ENCODE measurements at places on chromosomes 1 and 21.
A peak's percentile ranks its signal among the peaks of the same experiment; 100 is the strongest.

- DNase-seq: no peak
Observed at GRCh38 chr21:45516071-45516670, 26.1 kb downstream of the SLC19A1 start.

DNA sequence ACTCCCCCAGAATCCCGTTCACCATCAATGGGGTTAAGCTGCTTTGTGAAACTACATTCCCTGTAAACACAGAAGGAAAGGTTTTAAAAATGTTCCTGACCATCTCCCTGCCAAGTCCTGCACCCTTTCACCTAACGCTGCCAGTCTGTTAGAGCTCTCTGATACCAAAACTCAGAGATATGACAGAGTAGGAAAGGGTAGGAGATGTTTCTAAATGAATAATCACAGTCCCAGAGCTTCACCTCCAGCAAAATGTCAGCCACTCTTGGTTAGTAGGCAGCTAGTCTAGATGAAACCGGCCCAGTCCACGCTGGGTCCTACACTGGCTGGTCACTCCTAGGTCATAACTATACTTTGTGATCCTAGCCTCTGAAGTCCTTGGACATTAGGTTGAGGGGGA is 26.7 kb downstream of the SLAMF6 start:
- no peak for DNase-seq

GRCh38 chr1:84370831-84371394 is 27.4 kb upstream of the DNASE2B start:
- DNase-seq: peak; percentile 84

- no peak for DNase-seq
Observed at GRCh38 chr1:70707214-70707613, 296.1 kb downstream of the CTH start.

- no peak for DNase-seq
Observed at GRCh38 chr1:14111121-14111520, 411.1 kb downstream of the PRDM2 start.

- no peak for DNase-seq
Observed at GRCh38 chr1:30273021-30273325, 450.4 kb downstream of the MATN1 start.

DNA sequence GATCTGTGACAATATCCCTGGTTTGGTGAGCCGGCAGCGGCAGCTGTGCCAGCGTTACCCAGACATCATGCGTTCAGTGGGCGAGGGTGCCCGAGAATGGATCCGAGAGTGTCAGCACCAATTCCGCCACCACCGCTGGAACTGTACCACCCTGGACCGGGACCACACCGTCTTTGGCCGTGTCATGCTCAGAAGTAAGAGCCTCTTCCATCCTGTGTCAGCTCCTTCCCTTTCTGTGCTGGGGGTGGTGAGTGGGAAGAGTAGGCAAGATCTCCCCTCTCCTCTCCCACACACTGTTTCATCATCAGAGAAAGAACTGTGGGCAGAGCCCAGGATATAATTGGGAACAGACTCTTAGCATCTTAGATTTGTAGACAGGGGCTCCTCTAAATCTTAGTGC is 6.1 kb downstream of the WNT2B start:
- DNase-seq: no peak

DNA sequence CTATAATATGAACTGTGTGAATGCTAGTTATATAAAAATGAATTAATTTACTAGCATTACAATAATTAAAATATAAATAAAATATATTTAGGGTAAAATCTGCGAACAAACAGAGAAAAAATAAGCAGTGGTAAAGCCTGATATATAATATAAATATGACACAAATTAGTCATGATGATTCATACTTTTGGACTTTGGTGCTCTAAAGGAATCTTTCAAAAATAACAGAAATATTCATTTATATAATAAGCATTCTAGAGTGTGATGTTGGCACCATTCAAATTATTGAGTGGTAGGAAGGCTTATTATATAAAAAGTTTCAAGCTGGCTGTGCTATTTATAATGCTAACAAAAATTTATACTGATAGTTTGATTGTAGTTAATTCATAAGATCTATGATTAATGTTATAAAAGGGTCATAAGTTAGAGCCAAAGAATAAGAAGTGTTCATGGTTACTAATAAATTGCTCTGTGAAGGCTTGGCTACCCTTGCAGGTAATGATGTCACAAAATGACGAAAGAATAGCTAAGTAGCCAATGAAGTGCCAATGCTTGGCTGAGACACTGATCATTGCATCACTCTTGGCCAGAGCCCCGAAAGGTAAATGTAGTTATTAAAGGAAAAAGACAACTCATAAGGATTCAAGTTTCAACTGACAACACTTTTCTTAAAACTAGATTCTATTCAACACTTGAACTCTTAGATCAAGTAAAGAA is 108.7 kb downstream of the USH2A start:
- no peak for DNase-seq

DNA sequence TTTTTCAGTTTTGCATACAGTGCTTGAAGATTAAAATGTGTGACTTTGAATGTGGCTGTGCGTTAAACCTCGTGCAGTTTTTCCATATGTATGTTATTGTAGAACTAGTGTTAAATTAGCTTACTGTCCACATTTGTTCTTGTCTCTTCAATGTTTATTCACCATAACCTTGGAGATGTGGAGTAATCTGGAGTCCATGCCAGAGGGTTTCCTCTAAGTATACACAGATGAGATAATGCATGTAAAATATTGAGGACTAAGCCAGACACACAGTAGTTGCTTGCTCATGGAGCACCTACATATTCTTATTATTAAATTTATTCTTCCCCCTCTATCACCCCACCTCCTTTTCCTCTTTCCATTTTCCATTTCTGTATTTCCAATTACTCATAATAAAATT is 7.7 kb upstream of the GIPC2 start:
- DNase-seq: peak; percentile 29

DNA sequence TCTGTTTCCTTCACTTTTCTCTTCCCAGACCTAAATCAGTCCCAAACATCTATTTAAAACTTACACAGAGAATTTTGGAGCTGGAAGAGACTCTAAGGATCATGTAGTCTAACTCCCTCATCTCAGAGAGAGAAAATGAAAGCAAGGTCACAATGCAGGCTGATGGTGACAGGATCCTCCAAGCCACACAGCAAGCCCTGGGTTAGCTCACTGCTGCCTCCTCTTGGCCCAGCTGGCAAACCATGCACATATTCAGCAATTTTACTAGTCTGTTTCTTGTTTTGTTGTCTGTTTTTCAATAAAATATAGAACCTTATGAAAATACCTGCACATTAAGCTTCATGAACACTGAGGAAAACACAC is 27.7 kb upstream of the LY9 start:
- peak; percentile 3 for DNase-seq

- peak; percentile 25 for DNase-seq
Observed at GRCh38 chr1:205199090-205199930, 12.2 kb downstream of the DSTYK start.

- DNase-seq: no peak
Observed at GRCh38 chr1:108041360-108042142, 76.6 kb upstream of the VAV3 start.

DNA sequence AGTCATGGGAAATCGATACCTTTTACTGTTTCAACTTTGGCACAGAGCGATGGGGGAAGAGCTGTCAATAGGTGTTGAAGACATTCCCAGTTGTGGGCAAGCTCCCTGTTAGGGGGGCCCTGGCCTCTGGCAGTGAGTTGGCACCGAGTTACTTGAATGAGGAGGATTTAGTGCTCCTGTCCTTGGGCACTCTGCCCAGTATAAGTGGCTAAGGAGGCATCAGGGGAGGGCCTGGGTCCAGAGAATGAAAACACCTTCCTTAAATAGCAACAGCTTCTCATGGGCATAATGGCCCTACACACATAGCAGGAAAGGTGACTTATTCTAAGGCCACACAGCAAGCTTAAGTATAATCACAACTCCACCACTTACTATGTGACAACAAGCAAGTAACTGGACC is 664.4 kb downstream of the PTPRU start:
- no peak for DNase-seq

DNA sequence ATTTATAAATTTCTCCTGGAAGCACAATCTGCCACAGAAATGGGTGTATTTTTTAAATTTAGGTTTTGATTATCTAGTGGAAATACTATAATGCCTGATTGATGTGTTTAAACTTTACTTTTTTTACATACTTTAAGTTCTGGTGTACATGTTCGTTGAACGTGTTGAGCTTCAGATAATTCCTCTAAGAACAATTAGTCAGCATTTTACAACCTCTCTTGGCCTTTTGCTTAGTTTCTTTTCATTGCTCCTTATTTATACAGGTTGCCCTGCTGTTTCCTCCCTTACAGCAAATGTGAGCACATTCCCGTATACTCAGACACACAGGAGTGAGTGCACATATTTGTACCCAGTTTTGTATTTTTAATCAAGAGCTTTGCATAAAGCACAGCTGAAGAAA is 1038.9 kb downstream of the BRINP3 start:
- no peak for DNase-seq

- peak; percentile 25 for DNase-seq
Observed at GRCh38 chr1:25610822-25611630, 5.6 kb upstream of the MAN1C1 start.

- DNase-seq: no peak
Observed at GRCh38 chr1:153795934-153796785, 21.0 kb downstream of the SLC27A3 start.

DNA sequence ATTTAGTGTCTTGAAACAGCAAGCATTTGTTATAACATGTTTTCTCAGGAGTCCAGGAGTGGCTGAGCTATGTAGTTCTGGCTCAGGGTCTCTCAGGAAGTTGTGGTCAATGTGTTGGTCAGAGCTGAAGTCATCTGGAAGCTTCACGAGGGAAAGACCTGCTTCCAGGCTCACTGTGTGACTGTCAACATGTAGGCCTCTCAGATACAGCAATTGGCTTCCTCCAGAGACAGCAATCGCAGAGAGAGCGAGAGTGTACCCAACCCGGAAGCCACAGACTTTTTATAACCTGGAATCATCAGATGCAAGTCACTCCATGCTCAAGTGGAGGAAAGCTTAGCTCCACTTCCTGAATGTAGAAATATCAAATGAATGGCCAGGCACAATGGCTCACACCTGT is 40.9 kb downstream of the TNFRSF9 start:
- DNase-seq: peak; percentile 47

DNA sequence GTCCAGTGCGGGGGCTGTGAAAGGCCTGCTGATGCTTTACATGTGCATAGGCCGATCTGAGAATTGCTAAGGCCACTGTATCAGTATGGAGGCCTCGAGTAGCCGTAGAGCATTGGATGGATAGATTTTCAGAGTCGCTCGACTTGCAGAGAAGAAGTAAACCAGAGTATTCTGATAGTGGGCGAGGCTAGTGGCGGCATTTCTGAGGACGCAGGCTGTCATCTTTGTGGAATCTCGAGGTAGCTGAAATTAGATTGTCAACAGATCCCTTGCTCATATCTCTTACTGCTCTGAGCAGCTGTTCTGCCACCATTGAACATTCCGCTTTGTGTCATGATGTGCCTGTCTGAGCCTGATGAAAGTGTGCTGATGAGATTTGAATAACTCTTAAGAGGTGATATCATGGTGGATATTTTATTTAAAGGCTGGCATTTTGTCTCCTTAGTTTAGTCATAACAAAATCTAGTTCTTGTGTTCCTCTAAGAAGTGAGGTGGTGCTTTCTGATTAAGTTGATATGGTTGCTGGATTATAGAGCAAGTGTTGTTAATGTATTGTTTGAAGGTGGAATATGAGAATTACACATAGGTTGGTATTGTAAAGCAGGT is 1.5 kb downstream of the KIF1B start:
- DNase-seq: no peak

- no peak for DNase-seq
Observed at GRCh38 chr1:38297246-38297645, 250.7 kb upstream of the POU3F1 start.

DNA sequence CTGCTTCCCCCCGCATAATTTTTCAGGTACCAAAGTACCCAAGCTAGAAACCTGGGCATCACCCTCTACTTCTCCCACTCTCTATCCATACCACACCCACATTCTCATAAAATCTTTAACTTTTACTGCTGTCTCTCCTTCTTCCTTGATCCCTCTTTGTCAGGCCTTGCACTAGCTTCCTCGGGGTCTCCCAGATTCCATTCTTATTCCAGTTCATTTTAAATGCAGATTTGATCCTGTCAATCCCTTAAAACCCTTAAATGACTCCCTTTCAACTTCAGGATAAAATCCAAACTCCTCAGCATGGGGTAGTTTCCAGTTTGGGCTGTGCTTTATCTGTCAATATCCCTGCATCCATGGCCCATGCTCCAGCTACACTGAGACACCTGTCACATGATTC is 343.5 kb downstream of the PBX1 start:
- no peak for DNase-seq

DNA sequence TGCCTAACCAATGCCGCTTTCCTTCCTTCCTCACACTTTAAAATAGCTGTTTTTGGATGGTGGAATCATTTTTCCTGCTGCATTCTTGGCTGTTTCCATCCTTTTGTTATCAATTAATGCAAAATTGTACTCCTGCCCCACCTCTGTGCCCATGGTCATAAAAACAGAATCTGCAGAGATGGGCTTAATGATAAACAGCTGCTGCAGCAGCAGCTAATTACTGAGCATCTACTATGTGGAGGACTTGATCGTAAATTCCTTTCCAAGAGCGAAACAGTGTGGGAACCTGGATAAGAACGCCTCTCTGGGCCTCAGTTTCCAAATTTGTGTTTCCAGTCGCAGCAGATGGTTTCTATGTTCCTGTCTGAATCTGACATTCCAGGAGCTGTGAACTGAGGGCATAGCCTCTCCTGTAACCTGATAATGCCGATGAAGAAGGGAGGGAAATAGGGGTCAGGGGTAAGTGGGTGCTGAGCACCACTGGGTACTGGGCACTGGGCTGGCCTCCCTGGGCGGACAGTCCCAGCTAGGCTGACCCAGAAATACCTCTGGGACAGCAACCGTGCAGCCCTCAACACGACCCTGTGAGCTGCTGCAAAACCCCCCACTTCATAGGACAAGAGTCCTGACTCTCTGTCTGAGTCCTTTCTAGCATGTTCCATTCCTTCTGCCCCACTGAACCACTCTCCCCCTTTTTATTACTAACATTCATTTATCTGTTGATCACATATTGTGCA is 121.7 kb downstream of the DMRTB1 start:
- DNase-seq: peak; percentile 33

- DNase-seq: no peak
Observed at GRCh38 chr1:242100921-242101320, 102.0 kb upstream of the MAP1LC3C start.

DNA sequence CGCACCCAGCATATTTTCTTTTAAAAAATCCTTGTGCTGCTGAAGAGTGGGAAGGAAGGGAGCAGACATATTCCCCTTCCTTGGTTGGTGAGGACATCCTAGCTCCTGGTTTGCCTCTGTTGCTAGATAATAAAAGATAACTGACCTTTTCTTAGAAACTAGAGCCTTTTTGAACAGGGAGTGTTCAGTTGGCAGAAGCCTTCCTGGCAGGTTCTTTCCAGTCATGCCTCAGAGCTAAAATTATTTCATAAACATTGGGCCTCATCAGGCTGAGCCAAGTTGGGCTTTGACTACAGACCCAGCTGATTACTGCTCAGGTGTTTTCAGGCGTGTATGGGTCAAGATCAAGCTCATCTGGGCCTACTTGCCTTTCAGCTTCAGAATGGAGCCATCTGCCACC is 22.7 kb upstream of the SH3BGRL3 start:
- no peak for DNase-seq

DNA sequence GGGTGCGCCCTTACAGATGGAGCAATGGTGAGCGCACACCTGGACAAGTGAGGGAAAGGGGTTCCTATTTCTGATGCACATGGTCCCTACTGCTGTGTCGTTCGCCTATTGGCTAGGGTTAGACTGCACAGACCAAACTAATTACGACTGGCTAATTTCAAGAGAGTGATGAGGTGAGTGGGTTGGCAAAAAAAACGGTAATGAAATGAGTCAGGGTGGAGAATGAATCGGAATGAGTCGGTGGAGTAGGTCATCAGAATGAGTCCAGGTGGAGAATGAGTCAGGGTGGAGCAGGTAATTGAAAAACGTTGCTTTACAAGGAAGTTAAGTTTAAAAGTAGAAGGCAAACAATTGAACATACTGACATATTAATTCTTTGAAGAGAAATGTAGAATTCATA is 79.8 kb downstream of the WDR4 start:
- no peak for DNase-seq

Data from AG10803 (cell line).